Heart left ventricle (tissue), 16 donors: ENCODE measurements at places on chromosomes 7 and 10. TPM values are rescaled to one million over a fixed set of nuclear protein-coding genes. Genes with fewer than 3 reads are reported as not detected.
A peak's percentile ranks its signal among the peaks of the same experiment; 100 is the strongest.

DNA sequence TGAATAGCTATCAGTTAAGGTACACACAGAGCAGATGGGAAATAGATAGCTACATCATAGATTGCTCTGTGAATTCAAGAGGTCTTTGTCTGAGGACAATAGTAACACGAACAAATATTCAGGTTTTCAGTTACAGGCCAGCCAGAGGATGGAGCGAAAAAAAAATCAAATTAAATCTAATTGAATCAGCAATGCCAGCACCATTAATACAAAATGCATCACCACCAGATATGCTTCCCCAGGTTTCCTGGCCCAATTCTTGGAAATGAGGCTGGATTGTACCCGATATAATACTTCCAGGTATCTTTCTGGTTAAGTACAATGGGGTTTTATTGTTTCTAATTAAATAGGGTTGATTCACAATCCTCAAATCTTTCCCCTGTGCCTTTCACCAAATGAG, 975.8 kb upstream of the AUTS2 start:
- H3K27ac ChIP-seq: no peak overlapping the region
- no peaks in the 10 kb centered on the region for H3K27me3 ChIP-seq
- no peak for DNase-seq
- no peak overlapping the region for H3K4me3 ChIP-seq
- H3K4me1 ChIP-seq: no peaks in the 10 kb centered on the region

- no peak for DNase-seq
- no peaks in the 10 kb centered on the region for H3K27me3 ChIP-seq
- H3K36me3 ChIP-seq: no peaks in the 10 kb centered on the region
- peak overlapping the region; percentile 32 for H3K27ac ChIP-seq
These were observed 84.4 kb downstream of the RUNDC3B start for GRCh38 chr7:87712571-87712970.

GRCh38 chr10:101228153-101228965, 904 bp downstream of the LBX1 start:
- H3K27ac ChIP-seq: no peak overlapping the region
- no peak for DNase-seq
- peaks cover 36% of the 10 kb centered on the region for H3K4me1 ChIP-seq
- no peaks in the 10 kb centered on the region for H3K36me3 ChIP-seq

The FKBP6 gene
- not detected for total RNA-seq
